CMK (cell line): ENCODE measurements at places on chromosomes 2 and 18.

DNA sequence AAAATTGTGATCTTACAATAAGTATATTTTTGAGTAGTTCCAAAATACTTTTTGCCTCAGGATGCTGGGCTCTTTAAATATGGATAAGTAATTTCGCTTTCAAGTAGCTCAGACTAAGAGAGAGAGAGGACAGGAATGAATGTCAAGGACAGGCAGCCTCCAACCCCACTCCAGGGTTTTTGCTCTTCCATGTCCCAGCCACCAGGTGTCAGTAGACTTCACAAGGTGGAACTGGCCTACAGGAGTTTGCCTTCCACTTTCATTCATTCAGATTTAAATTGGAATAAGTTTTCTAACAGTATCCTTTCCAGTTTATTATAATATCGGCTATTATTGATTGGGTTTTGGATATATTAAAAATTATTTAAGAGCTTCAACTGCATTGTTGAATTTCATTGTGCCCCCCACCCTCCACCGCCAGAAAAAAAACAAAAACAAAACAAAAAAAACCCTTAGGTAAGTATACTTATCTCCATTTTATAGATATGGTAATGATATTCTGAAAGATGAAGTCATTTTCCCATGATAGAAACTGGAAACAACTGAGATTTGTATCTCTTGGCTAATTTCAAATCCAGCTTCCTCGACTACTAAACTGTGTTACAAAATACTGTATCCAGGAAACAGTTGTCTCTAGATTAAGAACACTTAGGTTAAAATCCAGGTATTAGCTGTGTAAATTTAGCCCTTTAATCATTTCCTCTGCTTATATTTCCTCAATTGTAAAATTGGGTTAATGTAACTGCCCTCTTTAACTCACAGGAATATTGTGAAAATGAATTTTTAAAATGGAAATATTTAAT, 793.1 kb downstream of the ERBB4 start:
- peak; percentile 11 for DNase-seq

GRCh38 chr2:98908931-98909316, 27.1 kb downstream of the CRACDL start:
- no peak for DNase-seq

DNA sequence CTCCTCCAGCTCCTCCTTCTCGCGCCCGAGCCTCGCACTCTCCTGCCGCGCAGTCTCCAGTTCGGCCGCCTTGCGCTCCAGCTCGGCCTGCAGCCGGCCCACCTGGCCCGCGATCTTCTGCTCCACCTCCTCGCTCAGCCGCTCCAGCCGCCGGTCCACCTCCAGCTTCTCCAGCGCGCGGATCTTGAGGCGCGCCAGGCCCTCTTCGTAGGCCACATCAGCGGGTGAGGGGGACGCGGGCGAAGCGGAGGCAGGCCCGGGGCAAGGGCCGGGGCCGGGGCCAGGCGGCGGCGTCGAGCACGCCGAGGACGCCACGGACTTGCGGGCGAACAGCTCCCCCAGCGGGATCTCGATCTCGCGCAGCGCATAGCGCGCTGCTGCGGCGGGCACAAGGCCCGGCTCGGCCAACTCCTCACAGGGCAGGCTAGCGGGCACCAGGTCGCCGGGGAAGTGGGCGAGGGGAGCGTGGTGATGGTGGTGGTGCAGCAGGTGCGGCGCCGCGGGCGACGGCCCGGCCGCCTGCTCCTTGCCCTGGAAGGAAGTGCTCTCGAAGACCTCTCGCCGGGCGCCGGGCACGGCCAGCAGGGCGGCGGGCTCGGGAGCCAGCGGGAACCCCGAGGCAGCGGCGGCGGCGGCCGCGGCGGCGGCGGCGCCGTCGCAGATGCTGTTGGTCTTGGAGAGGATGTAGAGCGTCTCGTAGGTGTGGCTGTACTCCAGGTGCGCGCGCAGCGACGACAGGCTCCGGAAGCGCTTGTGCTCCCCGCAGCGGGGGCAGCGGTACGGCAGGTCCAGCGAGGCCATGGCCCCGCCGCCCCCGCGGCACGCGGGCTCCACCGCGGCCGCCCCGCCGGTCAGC, 15.2 kb downstream of the FBXO41 start:
- DNase-seq = no peak

GRCh38 chr2:215055891-215056290, 82.5 kb downstream of the ABCA12 start:
- DNase-seq = no peak

- no peak for DNase-seq
These were observed 237.9 kb downstream of the NBAS start for GRCh38 chr2:15323227-15323626.

DNA sequence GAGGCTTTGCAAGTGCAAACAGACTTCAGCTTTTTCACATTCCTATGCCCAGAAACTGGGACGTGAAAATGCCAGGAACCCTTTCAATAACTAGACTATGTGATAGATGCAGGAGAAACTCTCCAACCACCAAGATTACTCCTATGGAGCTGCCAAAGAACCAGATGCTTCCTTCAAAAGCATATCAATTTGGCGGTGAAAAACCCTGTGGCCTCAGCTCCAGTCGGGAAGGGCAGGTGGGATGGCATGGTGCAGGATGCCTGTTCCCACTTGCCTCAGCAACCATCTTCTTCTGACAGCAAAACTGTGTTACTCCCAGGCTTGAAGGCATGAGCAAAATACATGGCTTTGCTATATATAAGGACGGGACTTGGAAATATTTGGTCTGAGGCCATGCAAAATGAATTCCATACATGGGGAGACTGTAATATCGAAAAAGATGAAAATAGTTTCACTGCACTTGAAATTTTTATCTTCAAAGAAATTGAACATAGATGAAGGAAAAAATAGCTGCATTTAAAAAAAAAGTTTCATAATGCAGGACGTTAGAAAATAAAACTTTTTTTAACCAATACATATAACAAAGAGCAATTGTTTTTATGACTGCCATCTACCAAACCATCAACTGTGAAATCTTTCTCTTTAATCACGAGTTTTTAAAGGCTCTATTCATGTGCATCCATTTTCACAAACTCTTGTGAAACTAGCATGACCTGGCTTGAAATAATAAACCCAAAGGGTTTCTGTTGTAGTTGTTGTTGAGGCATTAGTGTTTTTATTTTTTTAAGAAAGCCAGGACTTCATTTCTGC, 99.1 kb downstream of the AFF3 start:
- DNase-seq = no peak

DNA sequence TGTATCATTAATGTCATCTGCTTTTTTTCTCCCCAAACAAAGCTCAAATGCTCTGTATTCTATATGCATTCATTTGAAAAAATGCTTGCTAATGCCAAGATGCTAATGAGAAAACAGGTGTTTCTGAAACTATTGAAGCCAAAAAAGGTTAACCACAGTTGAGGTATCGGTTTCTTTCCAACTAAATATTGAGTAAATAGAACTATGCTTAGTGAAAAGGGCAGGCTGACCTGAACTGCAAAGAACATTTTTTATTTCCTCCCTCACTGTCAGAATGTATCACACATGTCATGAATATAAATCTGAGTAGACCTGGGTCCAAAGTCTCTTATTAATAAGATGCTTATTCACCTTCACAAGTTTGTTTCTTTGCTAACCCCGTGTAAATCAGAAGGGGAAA, 866.6 kb downstream of the CPS1 start:
- no peak for DNase-seq

DNA sequence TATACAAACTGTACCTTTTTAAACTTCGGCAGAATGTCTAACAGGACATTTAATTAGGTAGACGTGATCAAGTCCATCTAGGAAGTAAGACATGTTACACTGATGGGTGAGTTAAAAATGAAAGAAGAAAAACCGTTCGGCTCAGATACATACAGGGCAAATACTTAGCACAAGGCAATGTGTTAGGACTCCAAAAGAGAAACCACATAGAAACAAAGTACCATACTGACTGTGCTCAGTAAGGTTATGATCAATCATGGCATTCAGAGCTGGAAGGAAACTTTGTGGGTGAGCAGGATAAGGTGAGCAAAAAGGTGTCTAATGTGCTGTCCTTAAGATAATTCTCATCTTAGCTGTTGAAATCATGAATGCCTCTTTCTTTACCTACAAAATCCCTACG, 211.9 kb downstream of the STK39 start:
- DNase-seq = no peak

- DNase-seq = no peak
These were observed 197.9 kb upstream of the ACVR2A start for GRCh38 chr2:147646818-147647468.

- no peak for DNase-seq
These were observed 60.9 kb upstream of the MMADHC start for GRCh38 chr2:149648282-149649030.

- no peak for DNase-seq
These were observed 17.4 kb downstream of the AGAP1 start for GRCh38 chr2:235511187-235511661.

DNA sequence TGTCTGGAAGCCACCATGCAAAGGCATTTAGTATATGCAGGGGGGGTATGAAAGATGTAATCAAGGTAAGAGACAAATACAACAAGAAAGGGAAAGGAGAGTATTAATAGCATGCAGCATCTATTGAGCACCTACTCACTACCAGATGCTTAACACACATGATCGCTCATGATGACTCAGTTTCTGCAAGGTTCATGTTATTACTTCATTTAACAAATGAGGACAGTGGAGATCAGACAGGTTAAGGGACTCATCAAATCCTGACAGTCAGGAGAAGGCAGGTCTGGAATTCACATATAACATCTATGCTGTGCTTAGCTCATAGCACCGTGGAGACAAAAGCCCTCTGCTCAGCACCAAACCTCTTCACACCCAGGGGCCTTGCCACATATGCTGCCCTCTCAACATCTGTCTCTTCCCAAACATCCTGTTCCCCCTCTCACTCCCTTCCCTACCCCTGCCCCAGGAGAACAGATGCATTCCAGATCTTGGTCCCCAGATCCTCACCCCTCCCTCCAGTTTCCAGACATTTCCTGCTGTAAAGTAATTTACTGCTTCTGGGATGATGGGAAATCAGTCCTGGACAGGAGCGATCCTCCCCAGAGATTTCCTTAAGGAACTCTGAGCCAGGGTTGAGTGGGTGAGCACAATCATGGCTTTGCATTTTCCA, 155.3 kb downstream of the ANTXR1 start:
- no peak for DNase-seq

DNA sequence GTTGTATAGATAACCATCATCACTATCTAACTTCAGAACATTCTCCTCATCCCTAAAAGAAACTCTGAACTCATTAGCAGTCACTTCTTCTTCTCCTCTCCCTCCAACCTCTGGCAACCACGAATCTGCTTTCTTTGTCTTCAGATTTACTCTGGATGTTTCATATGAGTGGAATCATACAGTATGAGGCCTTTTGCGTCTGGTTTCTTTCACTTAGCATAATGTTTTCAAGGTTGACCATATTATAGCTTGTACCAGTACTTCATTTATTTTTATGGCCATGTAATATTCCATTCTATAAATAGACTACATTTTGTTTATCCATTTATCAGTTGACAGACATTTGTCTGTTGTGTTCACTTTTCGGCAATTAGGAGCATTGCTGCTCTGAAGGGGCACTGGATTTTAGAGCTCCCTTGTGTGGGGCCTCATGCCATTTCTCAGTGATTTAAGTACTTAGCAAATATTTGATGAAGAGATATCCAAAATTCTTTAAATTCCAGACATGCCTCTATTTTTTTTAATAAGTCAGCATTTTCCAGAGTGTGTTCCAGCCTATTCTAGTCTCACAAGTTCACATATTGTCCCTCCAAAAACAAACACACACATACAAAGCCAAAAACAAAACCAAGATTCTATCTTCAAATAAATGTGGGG, 22.5 kb upstream of the MAP3K20 start:
- no peak for DNase-seq

GRCh38 chr2:16687955-16688354, 22.3 kb upstream of the CYRIA start:
- DNase-seq = no peak

DNA sequence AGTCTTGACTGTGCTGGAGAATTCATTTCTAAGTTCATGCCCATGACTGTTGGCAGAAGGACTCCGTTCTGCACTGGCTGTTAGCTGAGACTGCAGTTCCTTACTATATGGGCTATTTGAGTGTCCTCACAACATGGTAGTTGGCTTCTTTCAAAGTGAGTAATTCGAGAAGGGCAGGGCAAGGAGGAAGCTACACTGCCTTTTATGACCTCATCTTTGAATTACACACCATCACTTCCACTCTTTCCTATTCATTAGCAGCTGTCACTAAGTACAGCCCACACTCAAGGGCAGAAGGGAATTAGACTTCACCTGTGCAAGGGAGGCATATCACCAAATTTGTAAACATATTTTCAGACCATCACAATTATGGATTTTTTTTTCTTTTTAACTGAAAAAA, 55.9 kb upstream of the EPAS1 start:
- DNase-seq = no peak

GRCh38 chr18:76490670-76491472, 4.2 kb downstream of the ZNF516 start:
- no peak for DNase-seq

GRCh38 chr18:13217971-13218367, 591 bp upstream of the LDLRAD4 start:
- no peak for DNase-seq

DNA sequence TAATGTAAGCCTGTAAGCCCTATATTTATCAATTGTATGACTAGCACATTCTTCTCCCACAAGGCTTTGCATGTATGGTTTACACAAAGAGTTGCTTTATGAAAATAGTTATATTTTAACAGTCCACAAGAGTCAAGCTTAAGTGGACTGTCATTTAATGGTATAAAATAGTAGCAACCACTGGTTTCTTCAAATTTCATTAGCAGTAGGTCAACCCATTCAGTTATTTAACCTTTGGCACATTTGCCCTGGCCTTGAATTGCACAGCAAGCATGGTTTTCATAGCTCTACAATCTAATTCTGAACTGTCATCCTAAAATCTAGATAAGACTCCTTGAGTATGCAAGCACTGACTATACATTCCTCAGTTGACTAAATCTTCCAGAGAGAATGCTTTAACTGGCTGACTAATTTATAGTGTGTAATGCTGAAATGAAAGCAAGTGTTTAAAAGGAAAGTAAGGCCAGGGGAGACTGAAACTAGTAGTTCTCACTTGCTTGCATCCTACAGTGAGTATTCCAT, 1.8 kb downstream of the DPP4 start:
- no peak for DNase-seq

- no peak for DNase-seq
These were observed 41.3 kb upstream of the MRPL33 start for GRCh38 chr2:27730261-27730662.

DNA sequence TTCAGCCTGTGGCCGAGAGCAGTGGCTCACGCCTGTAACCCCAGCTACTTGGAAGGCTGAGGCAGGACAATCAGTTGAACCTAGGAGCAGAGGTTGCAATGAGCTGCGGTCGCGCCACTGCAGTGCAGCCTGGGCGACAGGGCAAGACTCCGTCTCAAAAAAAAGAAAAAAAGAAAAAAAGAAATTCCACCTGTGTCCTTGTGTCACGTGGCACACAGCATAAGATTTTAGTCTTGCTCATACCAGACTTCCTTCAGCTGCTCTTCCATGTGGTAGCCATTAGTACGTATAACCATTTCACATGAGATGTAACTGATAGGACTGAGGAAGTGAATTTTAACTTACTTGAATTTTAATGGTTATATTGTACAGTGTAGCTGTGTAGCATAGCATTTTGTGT, 4.0 kb downstream of the NOP58 start:
- no peak for DNase-seq

- no peak for DNase-seq
These were observed 210.2 kb downstream of the TSN start for GRCh38 chr2:121965661-121966060.
